ENCODE measurements at places on chromosomes 2 and 18. TPM values are rescaled to one million over a fixed set of nuclear protein-coding genes. Genes with fewer than 3 reads are reported as not detected.

- no peak for DNase-seq
These were observed 516.8 kb downstream of the GALR1 start for GRCh38 chr18:77766421-77766820.

DNA sequence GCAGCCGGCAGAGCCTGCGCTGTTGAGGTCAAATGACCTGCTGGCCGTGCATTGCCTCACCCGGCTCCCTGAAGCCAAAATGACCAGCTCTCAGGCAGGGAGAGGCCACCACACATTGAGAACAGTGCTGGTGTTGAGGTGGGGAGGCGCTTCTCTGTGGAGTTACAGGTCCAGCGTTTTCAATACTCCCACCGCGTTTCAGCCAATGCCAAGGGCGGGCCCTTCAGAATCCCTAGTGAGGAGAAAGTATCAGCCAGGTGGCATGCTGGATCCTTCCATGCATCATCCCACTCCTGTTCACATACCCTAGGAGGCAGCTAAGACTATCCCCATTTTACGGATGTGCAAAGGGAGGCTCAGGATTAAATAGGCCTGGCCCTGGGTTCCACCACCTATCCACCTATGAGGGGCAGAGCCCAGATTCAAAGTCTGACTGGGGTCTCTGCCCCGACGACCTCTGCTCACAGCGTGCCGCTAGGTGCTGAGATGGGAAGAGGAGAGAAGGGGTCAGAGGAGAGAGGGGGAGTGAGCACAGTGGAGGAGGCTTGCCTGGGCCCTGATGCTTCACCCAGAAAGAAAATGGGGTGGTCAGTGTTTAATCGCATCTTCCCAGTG is 137.6 kb upstream of the ID2 start:
- DNase-seq = no peak

EIF2AK3 gene
- total RNA-seq = 20.8 TPM

HSBP1L1 gene
- 26.0 TPM for total RNA-seq

MGAT4A gene
- 101 TPM for total RNA-seq

KCNF1 gene
- 0.63 TPM for total RNA-seq
